ENCODE measurements at places on chromosomes 3 and 15. TPM values are rescaled to one million over a fixed set of nuclear protein-coding genes. Genes with fewer than 3 reads are reported as not detected.

The KBTBD8 gene
- 4.2 TPM for total RNA-seq

The SOX2 gene
- total RNA-seq, result not detected

The GNAT1 gene
- not detected for total RNA-seq

The DNAH12 gene
- not detected for total RNA-seq

The CTXN2 gene
- not detected for total RNA-seq

The CKMT1B gene
- 0.20 TPM for total RNA-seq

The GABRG3 gene
- 0.13 TPM for total RNA-seq

The PRSS50 gene
- total RNA-seq, result not detected

The ROBO2 gene
- under 0.01 TPM for total RNA-seq

The PAQR9 gene
- total RNA-seq, result not detected

The DPPA2 gene
- not detected for total RNA-seq

The CRABP1 gene
- total RNA-seq, result not detected

The ZNF774 gene
- 0.76 TPM for total RNA-seq

The MAPK6 gene
- total RNA-seq, result 49.4 TPM

The HDAC11 gene
- total RNA-seq, result 1.7 TPM

Measured in HT1080 (cell line).